ENCODE measurements at places on chromosomes 3 and 15. TPM values are rescaled to one million over a fixed set of nuclear protein-coding genes. Genes with fewer than 3 reads are reported as not detected.
A peak's percentile ranks its signal among the peaks of the same experiment; 100 is the strongest.

DNA sequence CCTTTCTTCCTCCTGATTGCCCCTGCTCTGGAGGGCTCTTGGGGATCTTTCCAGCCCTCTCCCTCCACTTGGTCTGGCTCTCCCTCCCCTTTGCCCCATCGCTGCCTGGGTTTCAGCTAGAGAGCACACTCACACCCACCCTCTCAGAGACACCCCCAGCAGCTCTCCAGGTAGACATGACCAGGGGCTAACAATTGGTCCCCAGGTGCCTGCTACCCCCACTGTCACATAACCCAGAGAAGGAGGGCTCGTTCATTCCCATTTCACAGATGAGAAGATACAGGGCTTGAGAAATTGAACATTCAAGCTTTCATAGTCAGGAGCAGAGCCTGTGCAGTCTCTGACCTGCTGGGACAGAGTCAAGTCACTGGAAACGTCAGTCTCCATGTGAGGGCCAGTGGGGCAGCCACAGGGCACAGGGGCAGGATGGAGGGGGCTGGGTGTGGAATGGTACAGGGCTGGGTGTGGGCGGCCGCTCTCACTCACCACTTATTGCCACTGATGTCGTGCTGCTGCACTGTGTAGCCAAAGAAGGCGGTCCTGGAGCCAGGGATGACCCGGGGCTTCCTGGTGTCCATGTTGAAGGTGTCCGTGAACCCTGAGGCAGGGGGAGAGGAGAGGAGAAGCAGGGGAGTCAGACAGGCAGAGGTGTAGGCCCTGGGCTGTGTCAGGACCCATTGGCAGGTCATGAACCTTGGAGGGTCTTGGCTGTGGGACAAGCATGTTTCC lies 29.4 kb downstream of the ITGA11 start:
- DNase-seq: no peak
- H3K27ac ChIP-seq: no peak overlapping the region
- H3K4me1 ChIP-seq: no peaks in the 10 kb centered on the region
- no peaks in the 10 kb centered on the region for H3K27me3 ChIP-seq
- H3K4me3 ChIP-seq: no peak overlapping the region
- H3K36me3 ChIP-seq: no peaks in the 10 kb centered on the region

DNA sequence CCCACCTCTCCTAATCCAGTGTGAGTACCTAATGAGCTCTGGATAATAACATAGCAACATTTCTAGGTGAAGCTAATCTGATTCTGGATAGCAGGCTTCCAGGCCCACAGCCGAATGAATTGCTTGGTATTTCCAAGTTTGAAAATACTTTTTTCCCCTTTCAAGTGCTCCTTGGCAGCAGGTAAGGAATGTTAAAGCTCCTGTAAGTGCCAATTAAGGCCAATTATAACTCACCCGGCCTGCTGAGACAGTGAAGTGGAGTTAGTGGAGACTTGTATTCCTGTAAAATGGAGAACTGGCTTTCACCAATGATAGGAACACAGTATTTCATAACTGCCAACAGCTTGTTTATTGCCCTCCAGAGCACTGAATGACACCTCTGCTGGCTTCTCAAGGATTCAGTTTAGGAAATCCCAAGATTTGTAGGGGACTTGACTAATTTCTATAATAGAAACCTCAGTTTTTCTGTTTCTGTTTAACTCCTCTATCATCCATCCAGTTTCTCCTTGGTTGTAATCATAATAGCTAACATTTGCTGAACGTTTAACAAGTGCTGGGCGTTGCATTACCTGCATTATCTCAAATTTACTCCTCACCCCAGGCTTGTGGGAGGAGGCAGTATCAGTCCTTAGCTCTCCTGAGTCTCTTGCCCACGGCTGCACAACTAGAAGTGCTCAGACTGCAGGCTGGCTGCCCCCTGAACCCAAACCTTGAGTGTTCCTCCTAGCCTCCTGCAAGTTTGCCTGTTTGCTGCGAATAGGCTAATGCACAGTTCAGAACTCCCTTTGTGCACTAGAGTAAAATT lies 52.7 kb upstream of the SCAANT1 start:
- H3K4me1 ChIP-seq: peaks cover 65% of the 10 kb centered on the region
- H3K27ac ChIP-seq: peak overlapping the region; percentile 64
- no peak for DNase-seq

GRCh38 chr3:149203758-149204157 lies 17.9 kb downstream of the CP start:
- H3K27me3 ChIP-seq: peaks cover 54% of the 10 kb centered on the region
- no peak overlapping the region for H3K27ac ChIP-seq
- DNase-seq: peak; percentile 66
- peaks cover 18% of the 10 kb centered on the region for H3K4me1 ChIP-seq

GRCh38 chr15:86677278-86677677 lies 597.6 kb downstream of the AGBL1 start:
- H3K4me1 ChIP-seq: no peaks in the 10 kb centered on the region
- H3K27ac ChIP-seq: no peak overlapping the region
- H3K27me3 ChIP-seq: peaks cover 5% of the 10 kb centered on the region
- DNase-seq: no peak
- no peaks in the 10 kb centered on the region for H3K36me3 ChIP-seq

GRCh38 chr15:40891810-40892446 lies 2.3 kb upstream of the VPS18 start:
- peaks cover 32% of the 10 kb centered on the region for H3K4me1 ChIP-seq
- no peak overlapping the region for H3K4me3 ChIP-seq
- peak; percentile 81 for DNase-seq
- peaks cover 7% of the 10 kb centered on the region for H3K36me3 ChIP-seq

DNA sequence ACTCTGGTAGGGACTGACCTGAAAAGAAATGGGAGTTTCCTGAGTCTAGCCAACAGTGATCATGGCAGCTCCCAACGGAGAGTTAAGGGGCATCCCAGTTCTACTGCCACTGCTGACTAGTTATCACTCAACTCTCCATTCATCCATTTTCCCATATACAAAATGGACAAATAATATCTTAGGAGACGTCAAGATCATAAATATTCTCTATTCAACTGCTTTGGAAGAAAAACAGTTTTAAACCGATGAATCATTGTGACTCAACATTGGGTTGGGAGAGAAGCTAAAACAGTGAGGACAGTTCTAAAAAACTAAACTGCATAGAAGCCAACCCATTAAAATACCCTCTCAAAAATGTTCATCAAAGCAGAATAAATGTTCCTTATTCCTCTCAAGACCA lies 57.6 kb upstream of the CHRM5 start:
- no peak for DNase-seq
- H3K27me3 ChIP-seq: no peaks in the 10 kb centered on the region
- H3K4me1 ChIP-seq: no peaks in the 10 kb centered on the region
- no peaks in the 10 kb centered on the region for H3K36me3 ChIP-seq

DNA sequence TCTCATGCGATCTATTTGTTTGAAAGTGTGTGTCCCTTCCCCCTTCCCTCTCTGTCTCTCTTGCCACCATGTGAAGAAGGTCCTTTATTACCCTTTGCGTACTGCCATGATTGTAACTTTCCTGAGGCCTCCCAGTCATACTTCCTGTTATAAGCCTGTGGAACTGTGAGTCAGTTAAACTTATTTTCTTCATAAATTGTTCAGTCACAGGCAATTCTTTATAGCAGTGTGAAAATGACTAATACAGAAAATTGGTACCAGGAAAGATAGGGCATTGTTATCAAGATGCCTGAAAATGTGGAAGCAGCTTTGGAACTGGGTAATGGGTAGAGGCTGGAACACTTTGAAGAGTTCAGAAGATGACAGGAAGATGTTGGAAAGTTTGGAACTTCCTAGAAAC lies 743.7 kb upstream of the NECTIN3 start:
- H3K4me3 ChIP-seq: no peak overlapping the region
- no peak overlapping the region for H3K27ac ChIP-seq
- no peaks in the 10 kb centered on the region for H3K27me3 ChIP-seq
- H3K36me3 ChIP-seq: no peaks in the 10 kb centered on the region
- no peak for DNase-seq

GRCh38 chr3:122944671-122945161 lies 82.8 kb downstream of the SEMA5B start:
- H3K4me1 ChIP-seq: no peaks in the 10 kb centered on the region
- H3K4me3 ChIP-seq: no peak overlapping the region
- H3K36me3 ChIP-seq: no peaks in the 10 kb centered on the region
- H3K27ac ChIP-seq: no peak overlapping the region
- H3K27me3 ChIP-seq: peaks cover 12% of the 10 kb centered on the region

DNA sequence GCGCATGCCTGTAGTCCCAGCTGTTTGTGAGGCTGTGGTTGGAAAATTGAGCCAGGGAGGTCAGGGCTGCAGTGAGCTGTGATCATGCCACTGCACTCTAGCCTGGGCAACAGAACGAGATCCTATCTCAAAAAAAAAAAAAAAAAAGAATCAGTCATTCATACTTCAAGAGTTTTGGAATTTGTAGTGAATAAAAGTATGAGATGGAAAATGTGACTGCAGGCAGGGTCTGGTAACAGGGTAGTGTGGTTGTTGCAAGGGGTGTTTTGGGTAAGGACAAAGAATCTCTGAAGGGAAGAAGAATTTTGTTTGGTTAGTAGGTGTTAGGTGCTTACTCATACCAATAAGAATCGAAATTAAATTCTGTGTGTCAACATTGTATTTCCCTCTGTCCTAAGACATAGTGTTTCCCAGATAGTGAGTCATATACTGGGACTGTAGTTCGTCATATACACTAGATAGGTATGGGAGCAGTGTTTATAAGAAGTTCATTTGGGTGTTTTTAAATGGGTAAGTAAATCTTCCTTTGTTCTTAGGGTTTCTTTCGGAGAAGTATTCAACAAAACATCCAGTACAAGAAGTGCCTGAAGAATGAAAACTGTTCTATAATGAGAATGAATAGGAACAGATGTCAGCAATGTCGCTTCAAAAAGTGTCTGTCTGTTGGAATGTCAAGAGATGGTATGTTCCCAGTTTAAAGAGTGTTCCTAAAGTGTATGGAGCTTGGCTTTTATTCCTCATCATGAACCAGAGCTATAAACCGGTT lies 14.2 kb downstream of the NR1D2 start:
- DNase-seq: no peak
- no peak overlapping the region for H3K4me3 ChIP-seq
- peaks cover 2% of the 10 kb centered on the region for H3K36me3 ChIP-seq
- no peaks in the 10 kb centered on the region for H3K27me3 ChIP-seq
- H3K27ac ChIP-seq: no peak overlapping the region

GRCh38 chr3:14959359-14959943 lies 12.1 kb downstream of the NR2C2 start:
- H3K4me3 ChIP-seq: peak overlapping the region; percentile 85
- no peaks in the 10 kb centered on the region for H3K27me3 ChIP-seq
- peaks cover 21% of the 10 kb centered on the region for H3K36me3 ChIP-seq
- peak overlapping the region; percentile 92 for H3K27ac ChIP-seq
- H3K4me1 ChIP-seq: peaks cover 45% of the 10 kb centered on the region

- peaks cover 13% of the 10 kb centered on the region for H3K27me3 ChIP-seq
- H3K27ac ChIP-seq: no peak overlapping the region
- H3K36me3 ChIP-seq: no peaks in the 10 kb centered on the region
- H3K4me3 ChIP-seq: no peak overlapping the region
- H3K4me1 ChIP-seq: peaks cover 13% of the 10 kb centered on the region
- peak; percentile 56 for DNase-seq
Observed at GRCh38 chr3:150798122-150798618, 35.2 kb upstream of the SIAH2 start.

GRCh38 chr3:189375532-189375931 lies 203.8 kb downstream of the TPRG1 start:
- peaks cover 2% of the 10 kb centered on the region for H3K27me3 ChIP-seq
- H3K27ac ChIP-seq: no peak overlapping the region
- DNase-seq: no peak
- H3K4me1 ChIP-seq: no peaks in the 10 kb centered on the region
- no peak overlapping the region for H3K4me3 ChIP-seq

MAN2C1 gene
- 255 TPM for total RNA-seq

TLR9 gene
- total RNA-seq: 0.17 TPM

HRH1 gene
- 0.52 TPM for total RNA-seq

FGF7 gene
- not detected for total RNA-seq

CP gene
- not detected for total RNA-seq

MITF gene
- total RNA-seq: 0.52 TPM

ZNF280D gene
- total RNA-seq: 25.9 TPM

SLC12A1 gene
- not detected for total RNA-seq

All from activated CD4-positive, alpha-beta T cell treated with anti-CD3 and anti-CD28 coated beads, Interleukin-2, amount 10 ng/mL, durations not matched to agents 24 days and 14 days (primary cell).